ENCODE measurements at places on chromosomes 7 and 10. TPM values are rescaled to one million over a fixed set of nuclear protein-coding genes. Genes with fewer than 3 reads are reported as not detected.

The NXPH1 gene
- total RNA-seq: not detected

The ZNF22 gene
- total RNA-seq: 9.5 TPM

The TLX1 gene
- not detected for total RNA-seq

The MRC1 gene
- total RNA-seq: under 0.01 TPM

The PON2 gene
- 65.0 TPM for total RNA-seq

The FAM180A gene
- total RNA-seq: 51.3 TPM

The PVRIG gene
- not detected for total RNA-seq

The ABCB4 gene
- total RNA-seq: 0.99 TPM

The ENTPD1 gene
- 2.7 TPM for total RNA-seq

The NPFFR1 gene
- total RNA-seq: not detected

The UCMA gene
- not detected for total RNA-seq

The APBB1IP gene
- 0.26 TPM for total RNA-seq

The AKR1D1 gene
- total RNA-seq: 0.07 TPM

The COMMD3 gene
- total RNA-seq: 27.1 TPM

The ACSM6 gene
- not detected for total RNA-seq

The NFKB2 gene
- 37.6 TPM for total RNA-seq

The CHAT gene
- total RNA-seq: not detected

The CAMK2B gene
- total RNA-seq: 0.63 TPM

The GIMAP6 gene
- 0.46 TPM for total RNA-seq

The SPDYE3 gene
- total RNA-seq: not detected

The STEAP2 gene
- 45.2 TPM for total RNA-seq

The MAP3K8 gene
- total RNA-seq: 12.3 TPM

The CALN1 gene
- not detected for total RNA-seq

The FAM25A gene
- not detected for total RNA-seq

The LUC7L2 gene
- 43.5 TPM for total RNA-seq

The ZSWIM8 gene
- 70.8 TPM for total RNA-seq

The NANOS1 gene
- total RNA-seq: 1.5 TPM

The OR2A5 gene
- total RNA-seq: not detected

The TBATA gene
- not detected for total RNA-seq

The ACBD7 gene
- 0.83 TPM for total RNA-seq

The ATOH7 gene
- total RNA-seq: not detected

The HOXA6 gene
- total RNA-seq: 1.4 TPM

Data from smooth muscle cell of the pulmonary artery (primary cell).